B cell (primary cell): ENCODE measurements at places on chromosomes 1 and 21. TPM values are rescaled to one million over a fixed set of nuclear protein-coding genes. Genes with fewer than 3 reads are reported as not detected.

The LYSMD1 gene
- 0.68 and 1.4 TPM in 2 replicates for polyA plus RNA-seq

The LCE3E gene
- polyA plus RNA-seq, result not detected in 2 replicates

The ITGB2 gene
- 272 and 368 TPM in 2 replicates for polyA plus RNA-seq

The ACTL8 gene
- not detected in 2 replicates for polyA plus RNA-seq

The NIBAN1 gene
- 1.1 and 1.2 TPM in 2 replicates for polyA plus RNA-seq

The G0S2 gene
- polyA plus RNA-seq, result 6.2 and 9.4 TPM in 2 replicates

The LYPD8 gene
- polyA plus RNA-seq, result 0.10 TPM in 1 of 2 replicates, not detected in the other

The SLC44A3 gene
- polyA plus RNA-seq, result not detected in 2 replicates

The CRB1 gene
- 0.04 and 0.15 TPM in 2 replicates for polyA plus RNA-seq

The C1orf105 gene
- polyA plus RNA-seq, result not detected in 2 replicates
